ENCODE measurements at places on chromosomes 5 and 9. TPM values are rescaled to one million over a fixed set of nuclear protein-coding genes. Genes with fewer than 3 reads are reported as not detected.

The UNC5A gene
- 2.9 TPM for total RNA-seq

The BSPRY gene
- total RNA-seq: 27.9 TPM

The PTPN3 gene
- 21.2 TPM for total RNA-seq

The PCDHB8 gene
- 0.73 TPM for total RNA-seq

The RNF180 gene
- total RNA-seq: 14.4 TPM

The PCDHGA12 gene
- total RNA-seq: 11.1 TPM
